ENCODE measurements at places on chromosomes 5 and 9.

- peak; percentile 74 for DNase-seq
Observed at GRCh38 chr5:62306896-62307689, 1.1 kb downstream of the KIF2A start.

DNA sequence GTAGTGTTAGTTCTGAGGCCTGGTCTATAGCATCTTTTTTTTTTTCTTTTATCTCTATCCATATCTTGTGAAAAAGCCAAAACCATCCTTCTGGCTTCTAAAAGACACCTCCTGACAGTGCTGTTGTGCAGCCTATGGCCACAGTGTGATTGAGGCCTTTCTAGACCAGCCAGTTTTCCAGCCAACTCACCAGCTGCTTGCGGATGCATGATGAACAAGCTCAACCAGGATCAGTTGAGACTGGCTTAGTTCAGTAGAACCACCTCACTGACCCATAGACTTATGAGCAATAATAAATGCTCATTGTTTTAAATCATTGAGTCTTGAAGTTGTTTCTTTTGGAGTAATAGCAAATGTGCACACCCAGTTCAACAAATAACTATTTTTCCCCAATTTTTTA, 296.9 kb downstream of the FAM170A start:
- no peak for DNase-seq

- no peak for DNase-seq
Observed at GRCh38 chr9:69980041-69980440, 63.6 kb upstream of the MAMDC2 start.

DNA sequence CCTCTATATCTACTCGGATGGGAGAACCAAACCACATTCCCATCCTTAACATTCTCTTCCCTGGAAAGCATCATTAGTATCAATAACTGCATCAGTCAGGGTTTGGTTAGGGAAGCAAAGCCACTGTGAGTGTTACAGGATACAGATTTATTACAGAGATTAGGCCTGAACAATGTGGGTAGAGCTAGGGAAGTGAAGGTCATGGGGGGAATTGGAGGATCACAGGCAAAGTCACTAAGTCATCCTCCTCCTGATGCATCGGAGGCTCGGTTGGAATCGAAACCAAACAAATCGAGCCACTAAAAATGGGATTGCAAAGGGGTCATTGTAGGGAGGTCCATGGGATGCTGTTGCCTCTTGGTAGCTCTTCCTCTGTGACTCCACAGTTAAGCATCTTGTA, 61.8 kb upstream of the ZBTB43 start:
- no peak for DNase-seq

DNA sequence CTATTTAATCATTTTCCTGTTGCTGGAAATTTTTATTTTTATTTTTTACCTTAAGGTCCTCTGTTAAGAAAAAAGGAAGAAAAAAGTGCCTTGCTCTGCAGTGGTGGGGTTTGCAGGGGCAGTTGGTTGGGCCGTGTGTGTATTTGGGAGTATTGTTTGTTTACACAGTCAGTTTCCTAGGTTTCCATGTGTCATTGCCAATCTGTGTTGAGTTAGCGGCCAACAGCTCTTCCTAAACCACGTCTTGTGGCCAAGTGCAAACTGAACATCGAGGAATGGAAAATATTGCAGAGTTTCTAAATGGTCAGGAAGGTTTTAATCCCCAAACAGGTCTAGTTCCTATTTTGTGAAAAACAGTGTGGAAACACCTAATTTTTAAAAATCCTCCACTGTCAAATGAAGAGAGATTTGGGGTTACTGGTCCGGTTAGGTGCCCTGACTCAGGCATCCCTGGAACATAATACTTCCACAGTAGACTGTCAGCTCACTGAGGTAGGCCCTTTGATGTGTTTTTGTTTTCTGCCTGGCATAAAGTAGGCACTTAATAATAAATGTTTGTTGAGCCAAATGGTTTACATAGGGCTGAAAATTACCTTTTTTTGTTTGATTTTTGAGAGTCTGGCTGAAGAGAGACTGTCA, 37.0 kb downstream of the MAMDC2 start:
- DNase-seq, result peak; percentile 82

- DNase-seq, result no peak
Observed at GRCh38 chr5:38369692-38370091, 111.3 kb downstream of the EGFLAM start.

GRCh38 chr5:33046091-33046490, 335.0 kb downstream of the NPR3 start:
- DNase-seq, result no peak

GRCh38 chr9:83418283-83418682, 119.9 kb downstream of the FRMD3 start:
- no peak for DNase-seq

- peak; percentile 64 for DNase-seq
Observed at GRCh38 chr5:61625681-61626621, 293.9 kb downstream of the ZSWIM6 start.

DNA sequence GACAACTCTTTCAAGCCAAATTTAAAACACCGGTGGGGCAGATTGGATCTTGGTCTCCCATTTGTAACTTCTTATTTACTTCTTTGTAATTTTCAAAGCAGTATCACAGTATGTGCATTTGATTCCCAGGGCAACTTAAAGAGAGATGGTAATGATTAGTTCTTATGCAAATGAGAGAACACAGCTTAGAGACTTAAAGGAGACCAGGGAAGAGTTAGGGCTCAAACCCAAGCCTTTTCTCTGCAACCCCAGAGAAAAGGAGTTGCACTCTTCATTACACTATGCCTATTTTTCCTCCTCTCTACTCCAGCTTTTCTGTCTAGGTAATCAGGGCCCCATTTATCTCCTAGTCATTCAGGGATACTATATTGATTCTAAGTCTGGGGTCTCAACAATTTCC, 237.8 kb upstream of the NMUR2 start:
- no peak for DNase-seq

DNA sequence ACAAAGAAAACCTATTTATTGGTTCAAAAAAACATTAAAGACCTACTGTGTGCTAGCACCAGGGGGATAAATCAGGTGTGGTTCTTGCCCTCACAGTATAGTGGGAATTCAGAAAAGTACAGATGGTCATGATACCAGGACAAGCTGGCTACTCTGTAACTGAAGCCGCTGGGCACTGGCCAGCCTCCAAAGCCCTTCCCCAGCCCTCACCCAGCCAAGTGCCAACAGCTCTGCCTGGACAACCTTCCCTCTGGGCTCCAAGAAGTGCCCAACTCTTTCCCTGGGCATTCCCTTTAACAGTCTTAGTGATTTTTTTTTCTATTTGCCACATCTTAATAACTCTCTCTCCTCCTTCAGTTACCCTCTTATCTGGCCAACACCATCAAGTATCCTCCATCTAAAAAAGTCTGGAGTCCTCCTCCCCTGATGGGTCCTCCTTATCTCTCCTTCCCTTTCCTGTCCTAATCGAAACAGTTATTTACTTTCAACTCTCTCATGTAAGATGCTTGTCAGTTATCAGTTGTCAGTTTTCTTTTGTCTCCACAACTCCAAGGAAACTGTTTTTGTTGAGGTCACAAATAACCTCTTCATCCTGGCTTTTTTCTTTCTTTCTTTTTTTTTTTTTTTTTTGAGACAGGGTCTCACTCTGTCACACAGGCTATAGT, 13.3 kb upstream of the SEPTIN8 start:
- no peak for DNase-seq

DNA sequence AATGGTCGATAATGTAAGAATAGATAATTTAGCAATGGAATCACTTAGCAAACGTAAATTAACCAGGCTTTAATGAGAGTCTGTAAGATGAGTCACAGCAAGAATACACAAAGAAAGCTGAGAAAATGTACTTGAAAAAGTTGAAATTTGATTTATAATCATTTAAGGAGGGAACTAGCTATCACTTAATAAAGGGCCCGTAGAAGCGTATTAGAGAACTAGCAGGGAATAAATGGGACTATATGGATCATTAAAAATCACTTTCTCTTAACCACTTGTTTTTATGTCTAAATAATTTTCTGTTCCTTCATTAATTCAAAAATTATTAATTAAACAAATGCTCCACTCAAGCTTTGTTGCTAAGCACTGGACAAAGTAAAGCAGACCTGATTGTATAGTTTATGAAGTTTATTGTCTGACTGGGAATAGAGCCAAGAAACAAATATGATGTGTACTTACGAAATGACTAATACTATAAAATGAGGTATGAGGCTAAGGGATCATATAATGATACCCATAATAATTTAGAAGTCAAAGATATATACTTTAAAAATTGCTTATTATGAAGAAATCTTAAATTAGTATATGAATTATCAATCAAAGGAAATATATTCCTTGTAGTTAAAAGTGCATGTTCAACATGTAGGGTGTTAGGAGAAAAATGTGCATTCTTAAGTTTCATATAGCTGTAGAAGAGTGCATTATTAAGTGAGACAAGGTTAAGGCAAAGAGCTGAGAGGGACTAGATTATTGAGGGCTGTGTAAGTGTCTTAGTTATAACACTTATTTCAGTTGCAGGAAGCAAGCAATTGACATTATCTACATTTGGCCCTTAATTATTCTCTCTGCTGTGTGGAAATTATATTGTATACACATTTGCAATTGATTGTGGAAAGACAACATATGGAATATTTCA, 196.8 kb downstream of the PRDM9 start:
- no peak for DNase-seq

DNA sequence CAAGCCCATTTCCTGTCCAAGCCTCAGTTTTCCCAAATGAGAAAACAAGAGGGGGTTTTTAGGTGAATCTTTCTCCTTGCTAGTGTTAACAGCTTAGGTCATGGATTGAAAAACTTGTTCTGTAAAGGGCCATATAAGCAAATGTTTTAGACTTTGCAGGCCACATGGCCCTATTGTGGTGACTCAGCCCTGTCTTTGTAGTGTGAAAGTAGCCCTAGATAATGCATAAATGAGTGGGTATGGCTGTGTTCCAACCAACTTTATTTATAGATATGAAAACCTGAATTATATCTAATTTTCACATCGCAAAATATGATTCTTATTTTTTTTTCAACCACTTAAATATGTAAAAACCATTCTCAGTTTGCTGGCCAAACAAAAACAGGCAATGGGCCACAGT, 6.9 kb upstream of the BARX1 start:
- no peak for DNase-seq

DNA sequence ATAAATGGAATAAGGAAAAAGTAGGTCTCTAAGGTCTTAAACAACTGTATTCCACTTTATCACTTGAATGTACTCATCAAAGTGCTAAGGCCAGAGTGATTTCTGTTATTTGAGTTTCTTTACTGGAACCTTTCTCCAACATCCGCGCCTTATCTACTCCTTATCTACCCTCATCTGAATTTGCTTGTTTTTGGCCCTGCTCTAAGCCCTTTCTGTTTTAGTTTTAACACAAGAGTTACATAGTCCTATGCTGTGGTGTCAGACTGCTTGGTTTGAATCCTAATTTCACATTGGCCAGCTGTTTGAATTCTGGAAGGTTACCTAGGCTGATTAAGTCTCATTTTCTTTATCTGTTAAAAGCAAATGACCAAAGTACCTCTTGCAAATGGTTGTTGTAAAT, 128.3 kb downstream of the PCSK5 start:
- DNase-seq, result no peak

- DNase-seq, result no peak
Observed at GRCh38 chr9:4152876-4153275, 147.0 kb downstream of the GLIS3 start.

GRCh38 chr5:125756456-125756855, 666.8 kb upstream of the GRAMD2B start:
- no peak for DNase-seq

DNA sequence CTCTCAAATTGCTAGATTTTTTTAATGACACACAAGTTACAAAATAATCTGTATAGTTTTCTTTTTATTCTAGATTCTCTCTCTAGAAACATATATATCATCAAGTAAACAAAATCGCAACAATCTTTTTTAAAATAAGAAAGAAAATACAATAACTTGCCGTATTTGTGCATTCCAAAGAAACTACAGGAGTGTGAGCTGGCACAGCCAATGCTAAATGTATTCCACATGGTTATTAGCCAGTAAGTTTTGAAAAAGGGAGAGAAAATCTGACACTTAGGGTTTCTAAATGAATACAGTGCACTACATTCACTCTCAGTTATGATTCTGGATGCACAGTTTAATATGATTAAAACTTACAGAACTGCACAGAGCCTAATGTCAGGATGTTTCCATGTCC, 117.9 kb downstream of the BNC2 start:
- no peak for DNase-seq

DNA sequence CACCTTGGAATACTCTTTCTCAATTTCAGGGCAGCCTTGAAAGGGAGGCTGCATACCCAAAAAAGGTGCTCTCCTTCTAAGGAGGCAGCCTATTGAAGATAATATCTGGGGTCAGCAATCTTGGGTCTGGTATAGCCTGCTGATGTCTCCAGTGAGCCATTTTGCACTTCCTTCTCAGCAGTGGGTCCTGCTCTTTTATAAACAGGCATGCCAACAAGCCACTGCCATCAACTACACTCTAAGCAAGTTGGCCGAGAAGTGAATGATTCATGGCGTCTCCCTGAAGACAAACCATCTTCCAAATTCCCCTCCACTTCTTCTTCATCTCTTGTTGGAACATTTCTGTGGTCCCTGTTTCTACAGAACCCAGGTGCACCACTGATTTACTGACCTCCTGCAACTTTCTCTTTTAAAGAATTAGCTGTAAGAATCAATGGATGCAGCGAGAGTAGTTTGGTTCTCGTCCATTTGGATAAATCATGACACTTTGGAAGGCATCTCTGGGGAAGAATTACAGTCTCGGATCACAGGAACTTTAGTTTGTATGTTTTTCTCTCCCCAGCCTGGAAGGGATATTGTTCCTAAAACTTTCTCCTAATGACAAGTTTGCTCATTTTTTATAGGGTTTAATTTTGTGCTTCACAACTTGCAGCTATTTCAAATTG, 108.3 kb downstream of the INSYN2B start:
- no peak for DNase-seq

- no peak for DNase-seq
Observed at GRCh38 chr5:64606926-64607325, 83.4 kb upstream of the SHISAL2B start.

- no peak for DNase-seq
Observed at GRCh38 chr5:85741972-85742371, 875.8 kb upstream of the COX7C start.

DNA sequence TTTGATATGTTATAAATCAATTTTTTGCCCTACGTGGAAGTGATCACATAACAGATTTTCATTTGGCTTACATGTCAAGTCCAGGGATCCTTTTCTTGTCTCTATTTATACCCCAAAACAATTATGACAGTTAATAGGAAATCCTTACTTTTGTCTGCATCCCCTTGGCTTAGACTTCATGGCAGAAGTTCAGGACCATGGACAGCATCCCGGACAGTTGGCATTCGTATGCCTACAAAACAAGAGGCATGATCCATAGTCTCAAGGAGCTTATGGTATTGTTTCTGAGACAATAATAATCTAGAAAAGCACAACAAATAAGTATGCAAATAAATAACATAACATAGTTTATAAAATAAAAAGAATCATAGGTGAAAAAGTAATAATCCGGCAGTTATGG, 214.3 kb upstream of the GRIA1 start:
- DNase-seq, result peak; percentile 38

GRCh38 chr5:123882965-123883345, 371.0 kb downstream of the CSNK1G3 start:
- DNase-seq, result no peak

GRCh38 chr9:129148463-129149204, 29.4 kb downstream of the IER5L start:
- DNase-seq, result no peak
